ENCODE measurements at places on chromosomes 4 and X.

GRCh38 chr4:48237996-48238645, 31.5 kb downstream of the TEC start:
- DNase-seq, result no peak

GRCh38 chr4:123250843-123251242, 145.8 kb upstream of the SPRY1 start:
- DNase-seq, result no peak

DNA sequence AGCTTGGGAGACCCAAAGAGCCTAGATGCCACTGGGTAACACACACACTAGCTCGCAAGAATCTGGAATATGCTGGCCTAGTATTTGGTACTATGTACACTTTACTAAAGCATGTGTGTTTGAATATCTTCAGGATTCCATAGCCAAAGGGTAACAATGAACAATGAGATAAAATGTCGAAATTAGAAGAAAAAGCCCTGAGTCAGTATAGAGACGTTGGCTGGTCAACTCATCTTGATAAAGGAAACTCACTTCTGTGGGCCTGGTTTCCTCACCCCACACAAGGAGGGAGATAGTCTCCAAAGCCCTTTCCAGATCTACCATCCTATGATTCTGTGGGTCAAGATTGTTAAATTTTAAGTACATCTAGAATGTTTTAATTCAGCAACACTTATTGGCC, 6.9 kb downstream of the ZDHHC9 start:
- no peak for DNase-seq

DNA sequence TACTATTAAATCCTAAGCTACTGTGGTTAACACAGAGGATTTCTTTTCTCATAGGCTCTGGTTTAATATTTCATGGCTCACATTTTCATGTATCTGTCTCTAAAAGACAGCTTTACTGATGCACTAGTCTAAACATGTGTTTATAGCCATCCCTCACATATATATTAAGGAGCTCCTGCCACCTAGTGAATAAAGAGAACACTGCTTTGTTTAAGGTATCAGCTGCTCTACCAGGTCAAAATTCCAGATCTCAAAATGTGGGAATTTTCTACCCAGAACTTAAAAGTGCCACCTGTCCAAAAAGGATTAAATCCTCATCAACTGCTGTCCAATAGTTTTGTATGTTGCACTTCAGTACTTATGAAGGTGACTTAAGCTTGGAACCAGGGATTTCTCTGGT, 188.5 kb upstream of the TEX13C start:
- no peak for DNase-seq

DNA sequence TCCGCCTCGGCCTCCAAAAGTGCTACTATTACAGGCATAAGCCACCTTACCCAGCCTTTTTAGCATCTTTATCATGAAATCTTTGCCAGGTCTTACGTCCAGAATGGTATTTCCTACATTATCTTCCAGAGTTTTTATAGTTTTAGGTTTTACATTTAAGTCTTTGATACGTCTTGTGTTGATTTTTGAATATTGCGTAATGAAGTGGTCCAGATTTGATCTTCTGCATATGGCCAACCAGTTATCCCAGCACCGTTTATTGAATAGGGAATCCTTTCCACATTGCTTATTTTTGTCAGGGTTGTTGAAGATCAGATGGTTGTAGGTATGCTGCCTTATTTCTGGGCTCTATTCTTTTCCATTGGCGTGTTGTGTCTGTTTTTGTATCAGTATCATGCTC, 349.6 kb downstream of the KCTD8 start:
- no peak for DNase-seq

- DNase-seq, result no peak
These were observed 2.8 kb downstream of the TIGD2 start for GRCh38 chr4:89114100-89114499.

DNA sequence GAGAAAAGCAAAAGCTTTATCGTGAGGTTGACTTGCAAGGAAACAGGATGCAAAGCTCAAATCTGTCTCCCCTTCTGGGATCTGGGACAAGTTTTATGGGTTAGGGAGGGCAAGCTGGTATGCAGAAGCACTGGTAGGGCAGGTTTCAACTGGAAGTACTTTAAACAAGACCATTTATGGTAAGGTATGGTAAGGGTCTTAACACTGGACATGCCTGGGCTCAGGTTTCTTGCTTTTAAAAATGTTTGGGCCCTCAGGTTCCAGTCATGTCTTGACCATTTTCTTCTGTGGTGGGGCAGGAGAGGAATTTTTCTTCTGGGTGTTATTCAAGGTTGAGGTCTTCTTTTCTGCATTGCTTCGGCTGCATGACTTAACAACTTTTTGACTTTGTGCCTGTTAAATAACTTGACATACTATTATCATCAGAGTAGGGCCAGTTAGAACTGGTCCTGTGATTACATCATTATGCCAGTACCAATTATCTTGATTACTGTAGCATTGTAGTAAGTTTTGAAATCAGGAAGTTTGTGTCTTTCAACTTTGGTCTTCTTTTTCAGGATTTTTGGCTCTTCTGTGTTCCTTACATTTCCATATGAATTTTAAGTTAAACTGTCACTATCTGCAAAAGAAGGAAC, 33.7 kb downstream of the CD38 start:
- no peak for DNase-seq

DNA sequence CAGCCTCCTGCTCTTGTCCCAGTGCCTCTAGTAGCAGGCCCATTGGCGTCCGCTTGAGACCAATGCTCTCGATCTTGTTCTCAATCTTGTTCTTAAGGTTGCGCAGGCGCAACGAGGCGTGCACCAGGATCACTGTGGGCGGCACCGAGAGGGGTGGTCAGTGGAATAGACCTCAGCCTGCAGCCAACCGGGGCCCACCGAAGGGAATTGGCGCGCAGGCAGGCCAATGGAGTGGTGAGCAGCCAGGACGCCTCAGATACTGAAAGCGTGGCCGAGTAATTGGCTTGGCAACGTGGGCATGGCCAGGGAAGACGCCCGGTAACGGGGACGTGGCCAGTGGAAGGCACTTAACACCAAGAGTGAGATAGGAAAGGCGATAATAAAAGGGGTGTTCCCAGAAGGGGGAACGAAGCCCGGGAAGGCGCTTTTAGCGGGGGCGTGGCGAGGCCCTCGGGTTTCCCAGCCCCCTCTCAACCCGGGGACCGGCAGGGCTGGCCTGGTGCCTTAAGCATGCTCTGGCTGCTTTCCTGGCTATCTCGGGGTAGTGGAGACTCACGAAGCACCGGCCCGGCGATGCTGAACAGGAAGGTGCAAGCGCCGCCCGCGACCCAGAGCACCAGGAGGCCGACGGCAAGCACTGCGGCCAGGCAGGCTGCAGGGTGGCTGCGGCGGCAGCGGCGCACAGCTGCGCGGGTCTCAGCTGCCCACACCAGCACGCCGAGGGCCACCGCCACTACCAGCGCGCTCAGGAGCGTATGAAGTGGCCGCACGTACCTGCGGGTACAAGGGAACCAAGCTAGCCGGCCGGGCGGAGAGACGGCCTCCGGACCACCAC, 1.7 kb downstream of the PRAF2 start:
- no peak for DNase-seq

- no peak for DNase-seq
These were observed 5.7 kb downstream of the PITX2 start for GRCh38 chr4:110617075-110617640.

GRCh38 chr4:95640311-95640710, 91.5 kb upstream of the UNC5C start:
- DNase-seq, result no peak

DNA sequence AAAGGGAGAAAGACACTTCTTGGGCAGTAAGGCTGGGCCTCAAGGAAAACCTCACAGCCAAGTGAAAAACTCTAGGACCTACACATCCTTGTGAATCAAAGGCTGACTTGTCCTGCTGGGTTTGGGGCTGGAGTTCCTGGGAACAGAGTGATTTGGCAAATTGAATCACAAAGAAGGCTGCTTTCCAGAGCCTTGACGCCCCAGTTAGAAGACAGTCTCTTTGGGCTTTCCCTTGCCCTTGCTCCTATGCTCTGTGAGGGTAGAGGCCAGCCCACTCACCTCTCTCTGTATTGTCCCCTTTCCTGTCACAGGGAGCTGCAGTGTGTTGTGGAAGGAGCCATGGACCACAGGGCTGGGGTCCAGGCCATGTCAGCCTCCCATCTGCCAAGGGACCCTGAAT, 9.6 kb downstream of the AMER1 start:
- DNase-seq, result no peak

GRCh38 chr4:128757712-128758111, 51.8 kb upstream of the JADE1 start:
- DNase-seq, result no peak

DNA sequence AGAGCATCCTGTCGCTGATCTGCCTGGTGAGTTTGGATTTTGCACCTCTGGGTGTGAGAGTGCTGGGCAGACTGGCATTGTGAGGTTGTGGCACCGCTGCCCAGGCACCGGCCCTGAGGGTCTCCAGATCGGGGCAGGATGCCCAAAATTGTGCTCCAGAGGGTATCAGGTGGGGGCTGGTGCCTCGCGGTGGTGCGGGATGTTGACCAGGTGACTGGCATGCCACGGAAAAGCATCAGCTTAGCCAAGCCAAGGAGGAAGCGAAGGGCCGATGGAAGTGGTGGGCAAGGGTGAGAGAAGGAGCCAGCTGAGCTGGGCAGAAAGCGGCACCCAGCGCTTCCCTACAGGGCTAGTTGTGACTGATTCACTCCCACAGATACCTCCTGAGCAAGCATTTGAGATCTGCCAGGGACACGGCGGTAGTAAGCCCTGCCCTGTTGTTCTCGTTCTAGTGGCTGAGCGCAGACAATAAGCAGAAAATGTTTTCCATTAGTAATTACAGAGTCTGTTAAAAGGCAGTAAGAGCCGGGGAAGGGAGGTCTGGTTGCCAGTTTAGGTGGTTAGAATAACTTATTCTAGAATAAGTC, 809 bp downstream of the ZFP92 start:
- DNase-seq, result no peak

GRCh38 chrX:119398587-119398973, 556 bp upstream of the SLC25A43 start:
- DNase-seq, result no peak

DNA sequence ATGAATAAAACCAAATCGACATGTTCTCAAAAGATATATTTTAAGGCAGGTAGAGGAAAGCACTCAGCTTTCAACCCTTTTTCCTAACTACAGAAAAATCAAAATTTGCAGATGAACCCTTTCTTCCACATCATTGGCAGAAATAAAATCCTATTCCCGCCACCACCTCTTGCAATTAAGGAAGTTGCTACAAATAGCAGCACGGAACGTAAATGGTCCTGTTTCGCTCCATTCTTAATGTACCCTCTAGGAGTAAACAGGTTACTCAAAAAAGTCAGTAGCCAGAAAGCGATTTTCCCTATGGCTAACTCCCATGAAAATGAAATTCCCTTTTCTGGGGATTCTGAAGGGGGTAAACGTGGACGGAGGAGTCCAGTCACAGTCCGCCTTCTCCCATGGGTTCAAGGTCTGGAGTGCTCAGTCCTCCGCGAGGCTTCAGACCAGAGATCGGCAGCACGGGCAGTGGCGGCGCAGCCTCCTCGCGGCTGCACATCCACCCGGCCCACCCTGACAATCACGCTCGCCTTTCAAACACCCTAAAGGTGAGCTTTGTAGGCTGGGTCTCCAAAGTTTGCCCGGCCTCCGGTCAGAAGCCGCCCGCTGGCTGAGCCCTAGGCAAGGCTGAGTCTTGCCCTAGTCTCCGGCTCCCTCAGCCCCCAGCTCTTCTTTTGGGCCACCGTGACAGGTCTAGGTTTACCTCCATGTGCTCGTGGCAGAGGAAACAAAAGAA, 1.8 kb downstream of the ATP11C start:
- peak; percentile 21 for DNase-seq

- no peak for DNase-seq
These were observed 61.4 kb upstream of the ZCCHC13 start for GRCh38 chrX:74242484-74243138.

DNA sequence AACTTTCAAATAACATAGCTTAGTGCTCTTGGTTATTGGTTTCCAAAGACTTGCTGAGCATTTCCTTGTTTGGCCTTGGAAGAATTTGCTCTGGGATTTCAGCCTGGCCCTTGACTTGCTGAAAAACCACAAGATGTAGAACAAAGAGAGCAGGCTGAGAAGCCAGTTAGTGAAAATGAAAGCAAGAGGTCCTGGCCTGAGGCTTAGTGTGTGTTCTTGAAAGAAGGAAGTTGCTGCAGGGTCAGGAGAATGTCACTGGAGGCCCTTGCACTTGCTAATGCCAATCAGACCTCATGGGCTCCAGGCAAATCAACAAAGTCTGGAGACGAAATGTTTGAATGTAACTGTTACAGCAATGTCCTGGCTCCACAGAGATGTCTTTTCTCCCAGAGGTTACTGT, 79.4 kb downstream of the SYNPO2 start:
- DNase-seq, result no peak

- no peak for DNase-seq
These were observed 147.9 kb upstream of the FGF13 start for GRCh38 chrX:138859421-138859820.

- DNase-seq, result no peak
These were observed 10.8 kb upstream of the KLKB1 start for GRCh38 chr4:186216465-186217024.

GRCh38 chrX:71282514-71283402, 677 bp upstream of the NONO start:
- DNase-seq, result peak; percentile 56

GRCh38 chr4:110193822-110194761, 4.3 kb downstream of the ELOVL6 start:
- peak; percentile 75 for DNase-seq

GRCh38 chrX:18353931-18354368, 538 bp downstream of the SCML2 start:
- peak; percentile 21 for DNase-seq

DNA sequence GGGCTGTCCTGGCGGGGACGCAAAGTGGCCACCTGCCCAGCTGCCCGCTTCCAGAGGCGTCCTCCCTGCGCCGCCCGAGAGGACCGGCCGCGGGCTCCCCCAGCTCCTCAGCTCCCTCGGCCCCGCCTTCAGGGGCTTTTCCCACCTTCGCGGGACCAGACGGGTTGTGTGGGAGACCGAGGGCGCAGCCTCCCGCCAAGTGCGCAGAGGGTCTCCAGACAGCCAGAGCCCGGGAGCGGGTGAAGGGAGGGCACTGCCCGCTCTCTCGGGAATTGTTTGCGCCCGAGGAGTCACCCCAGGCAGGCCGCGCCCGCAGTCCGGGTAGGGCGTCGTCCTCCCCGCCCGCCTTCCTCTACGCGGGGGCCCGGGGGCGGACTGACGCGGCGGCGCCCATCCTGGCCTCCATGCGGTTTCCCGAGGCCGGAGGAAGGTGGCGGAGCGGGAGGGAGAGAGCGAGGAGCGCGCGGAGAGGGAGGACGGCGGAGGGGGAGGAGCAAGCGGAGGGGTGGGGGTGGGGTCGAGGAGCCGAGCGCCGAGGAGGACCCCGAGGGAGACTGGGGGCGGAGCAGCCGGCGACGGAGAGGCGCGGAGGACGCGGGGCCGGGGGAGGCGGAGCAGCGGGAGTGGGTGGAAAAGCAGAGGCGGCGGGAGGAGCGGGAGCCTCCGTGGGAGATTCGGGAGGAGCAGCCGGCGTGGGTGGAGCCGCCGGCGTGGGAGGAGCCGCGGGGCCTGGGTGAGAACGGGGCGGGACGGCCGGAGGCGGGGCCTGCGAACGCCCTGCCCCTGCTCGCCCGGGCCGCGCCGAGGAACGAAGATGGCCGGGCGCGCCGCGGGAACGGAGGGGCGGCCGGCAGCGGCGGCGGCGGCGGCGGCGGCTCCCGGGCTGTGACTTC, 47.5 kb downstream of the CLDN34 start:
- peak; percentile 73 for DNase-seq
